ENCODE measurements at places on chromosomes 7 and 10.

GRCh38 chr7:101861218-101861775 is 43.9 kb downstream of the CUX1 start:
- DNase-seq = no peak

- DNase-seq = no peak
Observed at GRCh38 chr7:117146511-117146910, 176.3 kb downstream of the WNT2 start.

DNA sequence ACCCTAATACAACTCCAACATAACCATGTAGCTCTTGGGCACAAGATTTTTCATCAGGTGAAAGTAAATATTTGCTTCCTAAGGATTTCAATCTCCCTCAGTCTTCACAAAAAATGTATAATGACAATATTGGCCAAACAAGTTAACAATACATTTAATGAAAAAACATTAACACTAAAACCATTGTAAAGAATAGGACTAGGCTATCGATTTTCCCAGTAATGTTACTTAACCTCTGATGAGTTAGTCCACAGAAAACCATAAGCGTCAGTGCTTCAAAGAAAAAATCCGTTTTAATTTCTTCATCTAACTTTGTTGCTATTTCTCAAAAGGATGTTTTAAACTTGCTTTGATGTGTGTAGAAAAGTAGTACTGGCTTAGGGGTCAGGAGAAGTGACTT is 1.2 kb downstream of the ZNF33B start:
- no peak for DNase-seq

DNA sequence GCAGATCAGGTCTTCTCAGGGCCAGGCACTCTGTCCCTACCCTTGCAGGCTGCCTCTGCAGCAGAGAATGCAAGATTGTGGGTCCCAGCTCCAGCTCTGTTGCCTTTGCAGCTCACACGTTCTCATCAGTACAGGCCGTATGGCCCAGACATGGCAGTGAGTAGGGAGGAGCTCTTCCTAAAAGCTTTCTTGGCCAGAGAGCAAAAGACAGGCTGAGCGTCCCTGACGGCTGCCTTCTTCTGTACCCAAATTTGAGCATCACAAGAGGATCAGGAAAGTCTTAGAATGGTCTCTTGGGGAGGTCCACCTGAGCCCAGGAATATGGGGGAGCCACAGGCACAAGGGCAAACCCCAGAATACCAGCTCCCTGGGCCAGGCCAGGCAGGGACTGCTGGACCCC is 266.3 kb upstream of the ZMIZ1 start:
- DNase-seq = no peak

- no peak for DNase-seq
Observed at GRCh38 chr7:26388256-26388655, 96.6 kb downstream of the SNX10 start.

DNA sequence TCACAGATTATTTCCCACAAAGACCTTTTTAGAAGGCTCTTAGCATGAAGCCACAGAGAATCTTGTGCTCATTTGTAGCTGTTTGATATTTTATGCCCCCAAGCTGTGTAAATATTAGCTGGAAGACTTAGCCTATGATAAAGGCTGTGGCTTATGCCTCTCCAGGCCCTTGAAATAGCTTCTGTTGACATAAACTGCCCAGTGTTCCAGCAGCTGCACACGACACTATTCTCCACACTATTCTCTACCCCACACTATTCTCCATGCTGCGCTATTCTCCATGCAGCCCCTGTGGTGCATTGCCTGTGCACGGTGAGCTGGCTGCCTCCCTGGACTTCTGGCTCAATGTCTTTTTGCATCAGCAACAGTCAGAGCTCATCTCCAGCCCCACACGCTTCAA is 13.1 kb downstream of the DDC start:
- no peak for DNase-seq

DNA sequence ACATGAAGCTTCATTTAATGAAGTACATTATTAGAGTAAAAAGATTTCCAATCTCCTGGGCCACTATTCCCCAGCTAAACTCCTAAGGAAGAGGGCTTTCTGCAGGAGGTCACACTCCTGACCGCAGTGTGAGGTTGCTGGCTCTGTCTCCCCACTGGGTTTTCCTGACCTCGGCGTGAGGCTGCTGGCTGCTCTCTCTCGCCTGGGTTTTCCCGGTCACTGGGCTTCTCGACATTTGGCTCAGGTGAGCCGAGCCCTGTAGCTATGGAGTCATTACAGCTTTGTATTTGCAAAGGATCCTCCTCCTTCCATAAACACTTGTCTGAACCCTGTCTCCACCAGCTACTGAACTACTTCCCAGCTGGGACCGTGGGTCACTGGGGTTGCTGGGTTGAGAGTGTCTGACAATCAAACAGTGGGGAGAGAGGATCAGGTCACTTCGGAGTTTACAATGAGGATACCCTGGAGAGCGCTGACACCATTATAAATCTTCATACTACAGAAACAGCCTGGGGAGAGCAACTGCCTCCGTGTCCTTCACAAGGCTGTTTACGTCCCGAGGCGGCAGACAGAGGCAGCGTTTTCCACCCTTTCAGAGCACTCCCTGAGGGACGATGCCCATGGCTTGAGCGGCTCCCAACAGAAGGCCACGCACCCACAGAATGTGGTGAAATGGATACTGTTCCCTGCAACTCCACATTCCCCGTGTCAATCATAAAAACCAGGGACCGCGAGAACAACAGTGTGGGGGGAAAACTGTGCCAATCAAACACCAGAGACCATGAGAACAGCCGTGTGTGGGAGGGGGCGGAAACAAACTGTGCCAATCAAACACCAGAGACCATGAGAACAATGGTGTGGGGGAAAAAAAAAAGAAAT is 226.2 kb downstream of the ZMYND11 start:
- no peak for DNase-seq

GRCh38 chr10:111139567-111139966 is 62.7 kb downstream of the ADRA2A start:
- no peak for DNase-seq

DNA sequence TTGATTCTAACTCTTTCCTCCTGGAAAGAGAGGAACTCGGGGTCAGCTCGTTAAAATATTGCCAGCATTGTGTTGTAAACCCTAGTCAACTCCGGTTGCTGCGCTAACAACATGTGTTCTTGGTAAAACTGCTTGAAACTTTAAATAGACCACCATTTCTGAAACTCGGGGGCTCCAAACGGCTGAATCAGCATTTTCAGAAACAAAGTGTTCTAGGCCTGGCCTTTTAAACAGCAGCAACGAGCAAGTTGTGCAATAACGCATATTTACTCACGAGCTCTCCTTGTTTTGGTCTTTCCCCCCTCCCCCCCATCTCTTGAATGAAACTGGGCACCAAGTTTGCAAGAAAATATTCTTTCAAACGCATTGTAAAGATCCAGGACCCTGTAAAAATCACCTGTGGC is 9.2 kb upstream of the GRB10 start:
- DNase-seq = no peak

DNA sequence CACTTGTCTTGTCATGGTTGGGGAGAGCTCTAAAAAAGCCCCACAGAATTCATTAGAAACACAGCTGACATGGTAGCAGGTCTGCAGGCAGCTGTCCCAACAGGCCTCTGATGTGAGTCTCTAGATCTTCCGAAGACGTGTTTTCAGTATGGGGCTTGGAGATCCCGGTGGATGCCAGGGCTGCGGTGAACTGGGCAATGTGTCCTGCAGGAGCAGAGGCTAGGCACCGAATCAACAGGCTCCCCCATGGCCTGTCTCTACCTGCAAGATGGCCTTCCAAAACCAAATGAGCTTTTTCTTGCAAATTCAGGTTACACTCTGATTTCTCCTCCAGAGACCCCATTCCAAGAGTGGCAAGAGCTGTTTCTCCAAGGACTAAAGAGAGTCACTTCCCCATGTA is 2.9 kb downstream of the CPXM2 start:
- no peak for DNase-seq

- no peak for DNase-seq
Observed at GRCh38 chr10:71810048-71810750, 36.9 kb upstream of the VSIR start.

GRCh38 chr10:32061440-32061839 is 5.2 kb upstream of the KIF5B start:
- DNase-seq = no peak

DNA sequence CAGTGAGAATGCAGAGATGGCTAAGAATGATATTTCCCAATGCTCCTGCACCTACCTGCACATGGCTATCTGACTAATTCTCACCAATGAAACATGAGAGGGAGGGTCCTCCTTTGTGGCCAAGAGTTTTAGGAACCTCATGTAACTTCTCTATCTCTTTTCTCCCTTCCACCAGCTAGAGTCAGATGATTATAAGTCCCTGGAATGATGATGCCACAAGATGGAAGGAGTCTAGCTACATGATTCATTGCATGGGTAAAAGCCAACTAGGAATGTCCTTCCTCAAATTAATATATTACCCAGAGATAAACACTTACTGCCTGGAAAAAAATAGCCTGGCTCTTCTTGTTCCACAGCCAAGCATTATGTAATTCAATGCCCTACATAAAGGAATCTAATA is 55.1 kb upstream of the AASS start:
- no peak for DNase-seq

GRCh38 chr10:49518982-49519578 is 19.8 kb downstream of the ERCC6 start:
- DNase-seq = peak; percentile 9

DNA sequence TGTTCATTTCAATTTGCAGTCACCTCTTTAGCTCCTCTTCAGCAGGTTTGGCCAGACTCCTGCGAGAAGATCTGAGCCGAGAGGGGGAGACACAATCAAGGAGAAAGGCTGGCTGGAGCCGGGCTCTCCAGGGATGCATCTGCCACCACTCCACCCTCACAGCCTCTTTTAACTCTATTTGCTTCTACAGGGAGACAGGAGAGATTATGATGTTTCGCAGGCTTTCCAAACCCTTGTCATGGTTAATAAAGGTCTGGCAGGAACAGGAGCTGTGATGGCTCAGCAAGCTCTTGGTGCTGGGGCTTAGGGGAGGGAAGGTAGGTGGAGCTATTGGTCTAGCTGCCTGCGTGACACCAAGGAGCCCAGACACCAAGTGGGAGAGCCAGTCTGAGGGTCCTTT is 448.1 kb upstream of the PODXL start:
- DNase-seq = no peak

DNA sequence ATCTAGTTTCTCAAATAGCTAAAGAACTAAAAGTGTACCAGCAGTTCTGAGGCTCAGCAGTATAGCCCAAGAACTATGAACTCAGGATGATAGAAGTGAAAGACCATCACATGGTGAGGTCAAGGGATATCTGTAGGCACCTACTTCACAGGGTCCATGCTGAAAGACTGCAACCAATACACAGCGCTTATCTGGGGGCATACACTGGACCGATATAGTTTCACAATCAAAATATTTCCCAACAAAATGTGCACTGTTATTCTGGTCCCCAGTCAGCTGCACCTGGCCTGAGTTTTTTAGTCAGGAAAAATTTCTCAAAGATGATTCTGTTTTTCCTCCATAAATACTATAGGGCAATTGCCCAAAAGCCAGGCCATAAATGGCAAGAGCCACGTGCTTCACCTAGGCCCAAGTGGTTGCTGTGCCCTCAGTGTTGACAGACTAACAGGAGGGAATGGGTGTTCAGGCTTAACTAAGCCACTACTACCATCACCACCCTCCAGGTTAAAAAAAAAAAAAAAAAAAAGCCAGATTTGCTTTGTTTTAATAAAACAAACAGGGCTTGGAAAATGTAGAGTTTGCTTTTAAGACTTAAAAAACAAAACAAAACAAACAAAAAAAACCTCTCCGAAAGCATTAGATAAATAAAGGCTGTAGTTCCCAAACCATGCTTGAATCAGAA is 58.5 kb downstream of the OGDH start:
- no peak for DNase-seq

- no peak for DNase-seq
Observed at GRCh38 chr7:47605816-47606575, 24.1 kb upstream of the TNS3 start.

DNA sequence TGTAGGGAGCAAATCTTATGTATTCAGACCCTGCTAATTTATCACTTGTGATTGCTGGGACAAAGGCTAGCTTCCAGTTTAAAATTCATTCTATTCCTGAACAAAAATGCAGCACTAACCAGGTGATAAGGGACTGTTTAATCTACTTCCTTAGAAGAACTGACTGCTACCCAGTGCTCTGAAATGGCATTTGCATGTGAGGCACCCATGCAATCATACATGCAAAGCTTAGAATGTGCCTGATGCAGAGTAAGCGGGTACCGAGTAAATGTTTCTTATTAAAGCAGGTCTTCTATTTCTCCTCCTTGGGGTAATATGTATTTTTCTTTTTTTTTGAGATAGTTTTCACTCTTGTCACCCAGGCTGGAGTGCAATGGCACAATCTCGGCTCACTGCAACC is 54.5 kb downstream of the NEURL1 start:
- DNase-seq = no peak

GRCh38 chr7:109532262-109532992 is 962.8 kb downstream of the DNAJB9 start:
- no peak for DNase-seq

DNA sequence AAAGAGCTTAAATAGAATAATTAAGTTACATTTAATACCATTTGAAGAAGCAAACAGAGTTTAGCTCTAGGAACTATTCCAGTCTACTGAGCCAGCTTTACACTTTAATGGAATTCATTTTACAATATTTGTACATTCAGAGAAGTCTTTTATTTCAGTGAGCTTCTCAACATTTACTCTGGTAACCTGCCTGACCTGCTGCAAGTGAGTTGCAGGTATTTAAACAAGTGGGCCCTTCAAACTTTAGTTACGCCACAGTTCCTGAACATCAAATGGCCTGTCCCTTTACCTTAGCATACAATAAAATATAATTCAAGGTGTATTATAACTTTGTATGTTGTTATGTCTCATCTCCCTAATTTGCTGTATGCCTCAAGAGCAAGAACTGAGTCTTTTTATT is 121.6 kb upstream of the SEMA3C start:
- DNase-seq = no peak

GRCh38 chr10:31353574-31353973 is 34.6 kb downstream of the ZEB1 start:
- DNase-seq = no peak

DNA sequence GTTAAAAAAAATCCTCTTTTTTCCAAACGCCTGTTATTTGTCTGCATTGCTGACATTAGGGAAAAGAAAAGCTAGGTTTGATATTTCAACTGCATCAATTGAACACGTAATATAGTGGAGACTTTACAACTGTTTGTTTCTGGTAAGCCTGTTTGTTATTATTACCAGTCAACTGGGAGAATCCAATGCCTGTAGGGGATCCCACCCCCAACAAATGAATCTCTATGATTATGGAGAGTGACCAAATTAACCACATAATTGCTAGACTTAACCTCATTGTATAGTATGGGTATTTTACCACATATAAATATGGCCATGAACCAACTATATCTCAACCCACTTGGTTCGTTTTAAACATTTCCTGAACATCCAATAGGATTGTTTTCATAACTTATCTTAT is 216.1 kb downstream of the TWIST1 start:
- no peak for DNase-seq

DNA sequence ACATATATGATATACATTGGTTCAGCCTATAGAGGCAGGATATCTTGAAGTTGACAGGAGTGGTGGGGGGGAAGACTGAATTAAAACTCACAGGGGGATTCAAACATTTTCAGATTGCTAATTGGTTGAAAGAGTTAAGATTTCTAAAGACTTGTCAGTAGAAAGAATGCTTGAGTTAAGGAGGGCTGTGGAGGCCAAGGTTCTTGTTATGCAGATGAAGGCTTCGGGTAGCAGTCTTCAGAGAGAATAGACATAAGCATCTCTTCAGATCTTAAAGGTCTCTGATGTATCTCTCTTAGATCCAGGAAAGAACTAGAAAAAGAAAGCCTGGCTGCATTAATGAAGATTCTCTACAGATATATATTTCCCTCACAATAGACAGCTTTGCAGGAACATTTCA is 209.8 kb upstream of the SEMA3D start:
- no peak for DNase-seq

Data from stimulated activated CD4-positive, alpha-beta T cell treated with anti-CD3 and anti-CD28 coated beads, Interleukin-2, amount 100 ng/mL, for 24 hours (primary cell).